Putamen (tissue), 1 donor: ENCODE measurements at places on chromosomes 1 and 21.

DNA sequence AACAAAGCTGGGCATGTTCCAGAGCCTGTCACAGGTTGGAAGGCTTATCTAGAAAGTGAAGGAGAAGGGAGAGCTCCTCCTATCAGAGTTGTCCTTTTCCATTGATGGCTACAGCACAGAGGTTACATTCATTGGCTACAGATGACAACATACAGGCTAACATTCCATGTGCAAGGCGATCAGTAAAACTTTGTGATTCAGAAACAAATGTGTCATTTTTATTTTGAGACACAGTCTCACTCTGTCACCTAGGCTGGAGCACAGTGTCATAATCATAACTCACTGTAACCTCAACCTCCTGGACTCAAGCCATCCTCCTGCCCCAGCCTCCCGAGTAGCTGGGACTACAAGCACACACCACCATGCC, 32.6 kb downstream of the TRIM67 start:
- DNase-seq = no peak

GRCh38 chr1:240608707-240609106, 3.2 kb downstream of the GREM2 start:
- DNase-seq = no peak

DNA sequence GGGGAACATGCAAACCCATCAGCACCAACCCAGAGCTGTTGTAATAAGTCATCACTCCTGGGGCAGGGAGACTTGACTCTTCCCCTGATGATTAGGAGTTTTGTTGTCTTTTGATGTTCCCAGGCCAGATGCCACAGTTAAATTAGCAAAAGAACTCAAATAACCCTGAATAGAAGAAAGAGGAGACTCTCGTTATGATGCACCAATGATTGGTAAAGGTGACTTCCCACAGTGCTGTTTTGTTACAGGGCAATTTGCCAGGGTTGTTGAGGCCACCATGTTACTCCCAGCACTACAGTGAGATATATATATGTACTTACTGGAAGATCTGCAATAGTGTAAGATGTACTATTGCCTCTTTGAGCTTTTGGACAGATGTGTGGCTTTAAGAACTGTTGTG, 24.3 kb upstream of the RCAN1 start:
- no peak for DNase-seq

- DNase-seq = no peak
Measured at GRCh38 chr1:41957568-41957967, 38.8 kb upstream of the HIVEP3 start.

DNA sequence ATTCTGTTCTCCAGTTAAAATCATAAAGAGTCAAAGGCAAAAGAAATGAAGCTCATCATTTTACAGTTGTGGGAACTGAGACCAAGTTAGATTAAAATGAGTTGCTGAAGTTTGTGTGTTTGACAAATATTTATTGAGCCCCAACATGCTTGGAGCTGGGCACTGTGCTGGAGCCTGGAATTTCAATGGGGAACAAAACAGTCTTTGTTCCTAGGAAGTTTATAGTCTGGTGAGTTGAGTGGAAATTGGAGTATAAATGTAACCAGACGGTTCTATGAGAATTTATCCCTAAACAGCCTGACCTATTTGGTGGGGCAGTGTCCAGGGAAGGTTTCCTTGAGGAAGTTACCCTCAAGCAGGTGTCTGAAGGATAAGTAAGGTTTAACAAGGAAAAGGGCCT, 294.4 kb downstream of the PRDM2 start:
- DNase-seq = no peak

DNA sequence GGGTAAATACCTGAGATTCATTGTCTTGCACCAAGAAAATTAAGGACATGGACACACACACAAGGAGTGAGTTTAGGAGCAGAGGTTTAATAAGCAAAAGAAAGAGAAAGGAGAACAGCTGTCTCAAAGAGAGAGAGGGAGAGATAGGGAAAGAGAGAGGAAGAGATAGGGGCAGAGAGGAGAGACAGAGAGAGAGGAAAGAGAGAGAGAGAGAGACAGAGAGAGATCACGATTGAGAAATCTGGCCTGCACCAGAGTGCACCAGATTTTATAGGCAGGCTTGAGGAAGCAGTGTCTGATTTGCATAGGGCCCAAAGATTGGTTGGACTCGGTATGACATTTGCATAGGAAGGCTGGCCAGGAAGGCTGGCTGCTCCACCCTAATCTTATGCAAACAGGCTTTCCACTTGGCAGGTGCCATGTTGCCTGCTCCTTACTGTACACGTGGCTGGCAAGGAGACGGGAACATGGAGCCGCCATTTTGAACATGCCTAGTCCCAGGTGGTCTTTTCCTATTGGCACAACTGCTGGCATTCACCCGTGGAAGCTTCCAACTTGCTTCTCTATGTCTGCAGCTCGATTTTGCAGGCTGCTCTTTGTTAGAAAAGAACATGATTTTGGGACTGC, 419.9 kb downstream of the ZP4 start:
- DNase-seq = no peak

DNA sequence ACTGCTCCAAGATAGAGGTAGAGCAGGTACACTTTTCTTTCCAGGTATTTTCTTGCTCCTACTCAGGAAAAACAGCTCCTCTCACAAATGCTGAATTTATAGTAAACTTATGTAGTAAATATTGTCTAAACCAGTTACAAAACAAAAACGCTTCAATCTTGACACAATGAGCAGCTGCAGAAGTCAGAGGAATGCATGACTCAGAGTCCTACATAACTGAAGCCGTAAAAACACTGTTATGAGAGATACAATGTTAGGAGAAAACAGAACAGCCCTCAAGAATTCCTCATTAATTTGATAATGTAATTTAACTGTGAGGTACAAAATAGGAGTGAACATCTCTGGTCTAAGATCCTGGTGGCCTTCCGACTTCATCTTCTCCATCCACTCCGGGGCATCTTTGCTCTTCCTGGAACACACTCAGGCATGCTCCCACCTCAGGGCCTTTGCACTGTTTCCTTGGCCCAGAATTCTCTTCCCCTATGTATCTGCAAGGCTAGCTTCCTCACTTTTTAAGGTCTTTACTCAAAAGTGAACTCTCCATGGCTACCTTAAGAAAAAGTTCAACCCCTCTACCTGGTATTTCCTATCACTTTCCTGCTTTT, 138.5 kb downstream of the SLC45A1 start:
- no peak for DNase-seq

- no peak for DNase-seq
Measured at GRCh38 chr1:15950763-15951295, 25.1 kb downstream of the ZBTB17 start.

GRCh38 chr1:23417570-23417969, 7.0 kb downstream of the TCEA3 start:
- no peak for DNase-seq

- DNase-seq = no peak
Measured at GRCh38 chr1:99829269-99829668, 20.9 kb upstream of the AGL start.

- DNase-seq = peak; percentile 84
Measured at GRCh38 chr1:84433258-84434080, 35.2 kb downstream of the DNASE2B start.

- DNase-seq = no peak
Measured at GRCh38 chr1:22131062-22131461, 11.8 kb downstream of the WNT4 start.

GRCh38 chr1:77742011-77742555, 17.6 kb downstream of the USP33 start:
- no peak for DNase-seq
